ENCODE measurements at places on chromosomes 2 and 18. TPM values are rescaled to one million over a fixed set of nuclear protein-coding genes. Genes with fewer than 3 reads are reported as not detected.

GRCh38 chr2:233447506-233448219, 93.4 kb downstream of the DGKD start:
- no peak for DNase-seq

- DNase-seq, result peak; percentile 95
These were observed 24.8 kb downstream of the SANBR start for GRCh38 chr2:61090386-61090921.

DNA sequence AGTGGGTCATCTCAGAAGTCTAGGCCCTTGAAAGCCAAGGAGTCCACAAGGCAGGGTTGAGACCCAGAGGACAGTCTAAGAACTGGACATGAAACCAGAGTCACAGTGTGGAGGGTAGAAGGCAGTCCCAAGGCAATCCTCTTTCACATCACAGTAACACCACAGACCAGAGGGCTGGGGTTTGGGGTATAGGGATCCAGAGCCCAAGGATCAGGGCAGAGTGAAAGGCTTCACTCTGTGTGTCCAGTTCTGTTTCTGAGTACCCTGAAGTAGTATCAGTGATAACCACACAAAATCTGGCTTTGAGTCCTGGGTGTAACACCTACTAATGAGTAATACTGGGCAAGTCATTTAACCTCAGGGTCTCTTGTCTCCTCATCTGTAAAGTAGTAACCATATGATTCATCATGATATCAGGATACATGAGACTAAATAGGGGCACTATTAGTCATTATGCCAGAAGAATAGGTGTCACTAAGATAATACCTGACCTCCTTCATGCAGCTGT, 91.0 kb downstream of the ICA1L start:
- DNase-seq, result no peak

Gene FBXO36
- 2.8 TPM for total RNA-seq

- DNase-seq, result no peak
These were observed 25.3 kb downstream of the SCG2 start for GRCh38 chr2:223576873-223577272.

DNA sequence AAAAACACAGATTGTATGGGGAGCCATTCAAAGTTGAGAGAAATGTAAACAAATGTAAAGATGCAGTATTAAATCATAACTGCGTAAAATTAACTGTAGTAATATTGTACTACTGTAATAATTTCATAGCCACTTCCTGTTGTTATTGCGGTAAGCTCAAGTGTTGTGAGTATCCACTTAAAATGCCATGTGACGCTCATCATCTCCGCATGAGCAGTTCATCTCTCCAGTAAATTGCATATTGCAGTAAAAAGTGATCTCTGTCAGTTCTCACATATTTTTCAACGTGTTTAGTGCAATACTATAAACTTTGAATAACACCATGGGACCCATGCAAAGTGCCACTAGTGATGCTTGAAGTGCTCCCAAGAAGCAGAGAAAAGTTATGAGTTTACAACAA, 41.8 kb upstream of the SP3 start:
- no peak for DNase-seq
